ENCODE measurements at places on chromosomes 7 and 10.

DNA sequence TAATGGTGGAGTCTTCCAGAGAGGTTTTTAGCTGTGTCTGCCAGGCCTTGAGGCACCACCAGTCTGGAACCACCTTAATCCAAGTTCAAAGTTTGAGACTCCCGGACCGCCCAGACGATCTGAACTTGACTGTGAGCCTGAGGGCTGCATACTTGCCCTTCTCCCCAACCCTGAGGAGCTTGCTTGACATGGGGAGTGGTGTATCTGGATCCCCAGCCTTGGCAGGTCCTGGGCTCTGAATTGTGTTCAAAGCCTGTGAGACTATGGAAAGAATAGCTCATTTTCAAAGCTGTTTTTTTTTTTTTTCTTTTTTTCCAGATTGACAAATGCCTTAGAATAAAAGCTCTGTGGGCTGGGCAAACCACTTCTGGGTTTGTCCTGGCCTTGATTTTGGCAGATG lies 22.3 kb upstream of the CAMK1D start:
- no peak for DNase-seq

DNA sequence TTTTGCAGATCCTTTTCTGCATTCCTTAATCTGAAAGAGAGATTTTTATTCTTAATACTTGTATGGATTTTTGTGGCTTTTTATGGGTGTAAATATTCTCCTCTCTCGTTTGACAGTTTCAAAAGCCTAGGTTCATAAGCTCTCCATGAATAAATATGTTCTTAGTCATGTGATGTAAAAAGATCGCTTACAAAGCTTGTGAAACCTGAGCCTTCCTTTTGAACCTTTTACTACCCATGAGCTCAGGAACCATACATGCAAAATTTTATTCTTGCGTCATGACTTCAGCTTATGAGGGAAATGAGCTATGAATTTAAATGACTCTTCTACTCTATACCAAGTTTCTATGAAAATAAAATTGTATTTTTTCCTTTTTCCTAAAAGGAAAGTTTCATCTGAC lies 98.7 kb downstream of the POLL start:
- no peak for DNase-seq

GRCh38 chr7:86968618-86969017 lies 90.8 kb downstream of the ELAPOR2 start:
- DNase-seq, result no peak

GRCh38 chr10:62916141-62916603 lies 100.0 kb upstream of the EGR2 start:
- no peak for DNase-seq

DNA sequence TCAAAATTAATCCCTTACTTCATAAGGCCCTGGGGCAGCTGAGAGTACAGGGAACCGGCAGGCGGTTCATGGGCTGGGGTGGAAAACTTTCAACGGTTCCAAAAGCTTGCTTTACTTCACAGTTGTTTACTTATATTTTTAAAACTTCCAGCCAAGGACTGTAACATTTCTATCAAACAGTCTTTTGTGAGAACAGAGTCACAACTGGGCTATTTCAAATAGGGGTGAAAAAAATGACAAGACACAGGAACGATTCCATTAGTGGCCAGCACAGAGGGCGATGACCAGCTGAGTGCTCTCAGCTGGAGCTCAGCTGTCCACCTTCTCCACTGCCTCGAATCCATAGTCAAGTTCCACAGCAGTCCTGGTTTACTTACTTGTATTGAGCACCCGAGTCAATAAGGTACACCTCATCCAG lies 48.2 kb downstream of the XPNPEP1 start:
- DNase-seq, result no peak
